ENCODE measurements at places on chromosomes 12 and 14.

DNA sequence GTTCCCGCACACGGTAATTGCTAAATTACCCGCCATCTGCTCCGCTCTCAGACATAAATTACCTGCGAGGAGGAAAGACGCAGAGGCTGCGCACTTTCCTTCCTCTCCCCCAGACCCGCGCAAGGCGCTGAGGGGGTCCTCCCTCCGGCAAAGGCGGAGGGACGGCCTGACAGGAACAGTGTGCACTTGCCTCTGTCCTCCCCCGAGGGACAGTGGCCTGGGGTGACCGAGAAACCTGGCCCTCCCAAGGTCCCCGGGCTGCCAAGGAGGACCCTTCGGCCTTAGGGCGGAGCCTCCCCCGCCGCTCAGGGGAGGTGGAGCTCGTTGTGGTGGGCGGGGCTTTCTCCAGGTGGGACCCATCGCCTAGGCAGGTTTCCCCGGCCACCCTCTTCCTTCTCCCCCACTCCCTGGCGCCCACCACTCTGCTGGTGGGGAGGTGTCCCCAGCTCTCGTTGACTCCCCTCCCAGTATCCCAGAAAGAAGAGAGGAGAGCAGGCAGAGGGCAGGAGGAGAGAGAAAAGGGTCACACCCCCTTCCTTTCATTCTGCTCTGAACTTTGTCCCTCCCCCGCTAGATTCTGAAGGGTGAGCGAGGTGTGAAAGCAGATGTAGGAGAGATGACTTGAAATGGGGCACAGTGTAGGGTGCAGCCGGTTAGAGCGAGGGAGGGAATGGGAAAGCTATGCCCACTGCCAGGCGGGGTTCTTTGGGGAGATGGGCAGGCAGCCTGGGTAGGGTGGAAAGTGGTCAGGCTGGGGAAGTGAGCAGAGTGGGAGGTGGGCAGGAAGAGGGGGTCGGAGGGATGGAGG is 11.4 kb upstream of the CALCOCO1 start:
- DNase-seq: peak; percentile 41

- DNase-seq: no peak
Observed at GRCh38 chr14:104998801-104999200, 13.2 kb downstream of the CLBA1 start.

GRCh38 chr12:72388322-72388721 is 116.2 kb downstream of the TRHDE start:
- no peak for DNase-seq

GRCh38 chr12:53964315-53964713 is 8.6 kb upstream of the HOXC11 start:
- no peak for DNase-seq

DNA sequence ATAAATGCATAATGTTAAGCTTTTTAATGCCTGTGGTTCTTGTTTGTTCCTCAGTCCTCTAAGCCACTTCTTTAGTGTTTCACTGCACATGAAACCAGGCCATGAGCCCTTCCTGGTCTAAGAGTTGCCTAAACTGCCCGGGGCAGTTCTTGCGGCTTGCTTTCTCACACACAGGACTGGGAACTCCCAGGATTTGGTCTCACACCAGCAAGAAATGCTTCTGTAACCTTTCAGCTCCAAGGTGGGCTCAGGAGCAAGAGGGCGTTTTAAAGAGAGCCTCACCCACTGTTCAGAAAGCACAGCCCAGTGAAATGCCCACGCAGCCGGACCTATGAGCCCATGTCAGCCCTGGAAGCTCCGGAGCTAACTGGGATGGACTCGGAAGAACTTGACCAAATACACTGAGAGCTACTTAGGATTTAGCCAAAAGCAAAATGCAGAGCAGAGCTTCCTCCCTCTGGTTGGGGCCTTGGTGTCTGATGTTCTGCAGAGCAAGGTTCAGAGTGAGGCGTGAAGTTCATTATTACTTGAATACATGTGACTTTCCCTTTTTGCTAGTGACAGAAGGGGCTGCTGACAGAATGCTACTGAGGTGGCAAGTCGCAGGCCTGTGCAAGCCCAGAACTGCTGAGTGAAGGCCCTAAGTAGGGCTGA is 23.4 kb downstream of the SLC25A29 start:
- no peak for DNase-seq

GRCh38 chr12:102462795-102463465 is 17.4 kb downstream of the IGF1 start:
- no peak for DNase-seq

DNA sequence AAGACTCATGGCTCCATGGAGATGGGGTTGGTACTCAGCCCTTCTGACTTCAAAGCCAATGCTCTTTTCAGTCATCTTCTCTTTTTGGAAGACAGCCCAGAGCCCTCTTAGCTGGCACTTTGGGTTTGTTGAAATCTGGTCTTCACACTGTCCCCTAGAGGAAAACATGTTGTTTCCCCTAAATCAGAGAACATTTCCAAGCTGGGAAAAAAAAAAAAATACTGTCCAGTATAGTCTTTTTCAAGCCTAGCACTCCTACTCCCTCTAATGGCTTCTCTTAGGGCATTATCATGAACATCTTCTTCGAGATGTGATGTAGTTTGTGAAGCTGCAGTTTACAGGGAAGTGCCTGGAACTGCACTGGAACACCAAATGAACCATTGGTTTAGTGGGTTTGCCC is 3.0 kb upstream of the ZC3H14 start:
- DNase-seq: no peak

DNA sequence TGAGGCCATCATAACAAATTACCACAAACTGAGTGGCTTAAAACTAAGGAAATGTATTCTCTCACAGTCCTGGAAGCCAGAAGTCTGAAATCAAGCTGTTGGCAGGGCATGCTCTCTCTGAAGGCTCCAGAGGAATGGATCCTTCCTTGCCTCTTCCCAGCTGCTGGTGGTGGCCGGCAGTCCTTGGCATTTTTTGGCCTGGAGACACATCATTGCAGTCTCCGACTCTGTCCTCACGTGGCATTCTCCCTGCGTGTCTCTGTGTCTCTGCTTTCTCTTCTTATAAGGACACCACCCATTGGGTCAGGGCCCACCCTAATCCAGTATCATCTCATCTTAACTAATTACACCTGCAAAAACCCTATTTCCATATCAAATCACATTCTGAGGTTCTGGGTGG is 206.1 kb downstream of the SLC41A2 start:
- no peak for DNase-seq

DNA sequence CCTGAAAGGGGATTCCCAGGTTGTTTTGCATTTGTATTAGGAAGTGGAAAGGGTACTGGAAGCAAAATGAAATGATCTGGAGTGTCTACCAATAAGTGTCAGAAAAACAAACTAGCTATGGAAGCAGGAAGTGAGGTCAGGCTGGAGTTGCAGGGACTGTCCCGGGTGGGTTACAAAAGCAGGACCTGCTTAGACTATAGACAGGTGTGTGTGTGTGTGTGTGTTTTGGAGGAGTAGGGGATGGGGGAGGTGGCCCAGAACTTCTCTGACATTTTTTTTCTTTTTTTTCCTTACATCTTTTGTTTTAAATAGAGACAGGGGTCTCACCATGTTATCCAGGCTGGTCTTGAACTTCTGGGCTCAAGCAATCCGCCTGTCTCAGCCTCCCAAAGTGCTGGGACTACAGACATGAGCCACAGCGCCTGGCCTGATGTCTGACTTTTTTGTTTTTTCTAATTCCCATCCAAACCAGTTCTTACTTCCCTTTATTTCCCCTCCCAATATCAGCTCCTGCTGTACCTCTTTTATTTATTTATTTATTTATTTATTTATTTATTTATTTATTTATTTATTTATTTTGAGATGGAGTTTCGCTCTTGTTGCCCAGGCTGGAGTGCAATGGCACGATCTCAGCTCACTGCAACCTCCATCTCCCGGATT is 512 bp upstream of the RND1 start:
- no peak for DNase-seq

- no peak for DNase-seq
Observed at GRCh38 chr14:77912754-77913556, 113.0 kb downstream of the ADCK1 start.

DNA sequence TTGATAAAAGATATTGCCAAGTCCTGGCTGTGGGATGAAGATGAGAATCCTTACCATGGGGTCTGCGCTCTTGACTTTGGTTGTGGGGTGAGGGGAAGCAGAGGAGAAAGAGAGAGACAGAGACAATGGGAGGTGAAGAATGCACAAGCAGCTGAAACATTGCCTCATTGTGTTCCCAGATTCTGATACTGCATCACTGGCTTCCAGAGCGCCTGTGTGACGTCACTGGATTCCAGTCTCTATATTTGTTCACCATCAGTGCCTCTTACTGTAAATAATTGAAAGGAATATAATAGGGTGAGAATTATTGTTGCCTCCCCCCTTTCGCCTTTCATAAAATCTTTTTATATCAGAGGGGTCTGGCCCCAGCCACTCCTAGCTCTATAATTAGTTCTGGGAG is 188.9 kb upstream of the NTF3 start:
- no peak for DNase-seq

- no peak for DNase-seq
Observed at GRCh38 chr12:32418903-32419519, 19.7 kb downstream of the FGD4 start.

- DNase-seq: no peak
Observed at GRCh38 chr14:100894416-100894815, 9.1 kb downstream of the RTL1 start.
